Hematopoietic multipotent progenitor cell treated with erythropoietin and hydrocortisone succinate and interleukin-3 and kit ligand, for 4 days (in vitro differentiated cells): ENCODE measurements at places on chromosomes 3 and 15.

DNA sequence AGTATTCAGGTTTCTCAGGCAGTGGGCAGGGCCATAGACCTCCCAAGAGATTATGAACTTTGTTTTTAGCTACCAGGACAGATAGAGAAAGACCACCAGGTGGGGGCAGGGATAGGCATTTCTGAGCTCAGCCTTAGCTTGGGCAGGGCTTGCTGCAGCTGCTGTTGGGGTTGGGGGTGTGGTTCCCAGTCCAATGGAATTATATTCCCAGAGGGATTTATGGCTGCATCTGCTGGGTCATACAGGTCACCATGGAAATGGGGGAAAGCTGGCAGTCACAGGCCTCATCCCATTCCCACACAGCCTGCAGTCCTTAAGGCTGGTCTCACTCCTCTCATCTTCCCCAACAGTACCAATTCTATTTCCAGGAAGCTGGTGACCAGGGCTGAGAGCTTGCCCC lies 144.6 kb upstream of the ZPLD1 start:
- no peak for DNase-seq

DNA sequence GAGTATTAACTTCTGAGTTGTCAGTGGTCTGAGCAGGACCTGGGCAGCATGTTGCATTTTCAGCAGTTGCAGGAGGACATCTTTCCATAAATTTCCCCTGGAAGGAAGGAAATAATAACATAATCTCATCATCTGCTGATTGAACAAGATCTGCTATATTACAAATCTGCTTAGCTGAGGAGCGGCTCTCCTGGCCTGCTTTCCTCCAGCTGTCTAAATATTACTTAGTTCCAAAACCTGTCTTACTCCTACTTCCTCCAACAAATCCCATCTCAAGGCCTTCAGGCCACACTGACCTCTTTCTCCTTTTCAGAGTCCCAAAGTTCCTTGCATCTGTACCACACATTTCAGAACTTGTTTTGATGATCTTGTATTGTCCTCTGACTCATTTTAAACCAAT lies 364.4 kb upstream of the MCTP2 start:
- no peak for DNase-seq

DNA sequence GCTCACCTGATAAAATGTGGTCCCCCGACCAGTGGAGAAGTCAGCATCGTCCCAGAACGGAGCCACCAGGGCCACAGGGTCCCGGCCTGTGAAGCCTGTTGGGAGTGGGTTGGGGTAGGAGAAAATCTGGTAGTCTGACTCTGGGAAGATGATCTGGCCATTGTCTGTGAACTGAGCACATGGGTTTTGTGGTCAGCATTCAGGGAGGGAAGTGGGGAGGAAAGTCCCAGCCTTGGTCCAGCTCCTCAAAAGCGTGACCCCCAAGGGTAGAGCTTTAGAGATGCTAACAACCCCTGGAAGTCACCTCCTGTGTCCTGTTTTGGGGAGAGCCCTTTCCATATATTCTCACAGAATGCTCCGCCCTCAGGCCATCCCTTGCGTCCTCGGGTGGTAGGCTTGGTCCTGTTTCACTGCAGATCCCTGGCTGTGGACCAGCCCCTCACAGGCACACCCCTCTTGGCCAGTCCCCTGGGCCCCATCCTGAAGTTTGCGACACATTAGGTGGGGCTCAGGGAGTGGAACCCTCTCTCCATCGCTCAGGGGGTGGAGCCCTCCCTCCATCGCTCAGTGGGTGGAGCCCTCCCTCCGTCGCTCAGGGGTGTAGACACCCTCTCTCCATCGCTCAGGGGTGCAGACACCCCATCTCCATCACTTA lies 40.0 kb downstream of the MUC4 start:
- DNase-seq = no peak

GRCh38 chr3:192892981-192893700 lies 24.5 kb downstream of the MB21D2 start:
- peak; percentile 81 for DNase-seq
